ENCODE measurements at places on chromosomes 2 and 18. TPM values are rescaled to one million over a fixed set of nuclear protein-coding genes. Genes with fewer than 3 reads are reported as not detected.

Gene NOL4
- polyA plus RNA-seq = 2.8 TPM

Gene OTOS
- polyA plus RNA-seq = not detected

Gene RGPD4
- polyA plus RNA-seq = 0.03 TPM

GRCh38 chr18:25289001-25289631 lies 62.9 kb downstream of the ZNF521 start:
- no peak for DNase-seq

GRCh38 chr2:15169326-15170069 lies 391.6 kb downstream of the NBAS start:
- no peak for DNase-seq

GRCh38 chr2:201452058-201452921 lies 750 bp downstream of the STRADB start:
- DNase-seq = no peak

GRCh38 chr2:49367003-49367402 lies 212.7 kb upstream of the FSHR start:
- no peak for DNase-seq

DNA sequence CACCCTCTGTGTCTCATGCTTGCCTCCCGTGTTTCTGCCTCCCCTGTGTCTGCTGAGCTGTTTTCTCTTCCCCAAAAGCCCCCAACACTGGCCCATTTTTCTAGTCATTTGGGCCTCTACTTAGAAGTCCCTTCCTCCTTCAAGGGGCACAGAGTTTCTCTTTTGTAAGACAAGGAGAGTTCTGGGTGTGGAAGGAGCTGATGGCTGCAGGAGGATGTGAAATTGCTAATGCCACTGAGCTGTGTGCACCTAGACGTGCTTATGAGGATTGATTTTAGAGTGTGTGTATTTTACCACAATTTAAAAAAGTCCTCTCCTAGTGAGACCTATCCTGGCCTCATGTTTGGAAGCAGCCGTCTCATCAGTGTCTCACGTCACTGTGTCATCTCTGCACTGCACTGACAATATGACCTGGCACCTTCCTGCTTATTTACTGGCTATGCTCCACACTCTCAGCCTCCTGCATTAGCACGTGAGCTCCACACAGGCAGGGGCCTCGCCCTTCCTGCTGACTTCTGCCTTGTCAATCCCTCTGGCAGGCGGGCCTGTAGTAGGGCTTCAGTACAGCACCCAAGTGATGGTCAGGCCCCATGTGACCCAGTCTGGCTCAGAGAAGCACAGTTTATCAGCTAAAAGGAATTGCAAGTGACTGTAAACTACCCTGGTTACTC lies 8.0 kb upstream of the MBP start:
- DNase-seq = no peak

DNA sequence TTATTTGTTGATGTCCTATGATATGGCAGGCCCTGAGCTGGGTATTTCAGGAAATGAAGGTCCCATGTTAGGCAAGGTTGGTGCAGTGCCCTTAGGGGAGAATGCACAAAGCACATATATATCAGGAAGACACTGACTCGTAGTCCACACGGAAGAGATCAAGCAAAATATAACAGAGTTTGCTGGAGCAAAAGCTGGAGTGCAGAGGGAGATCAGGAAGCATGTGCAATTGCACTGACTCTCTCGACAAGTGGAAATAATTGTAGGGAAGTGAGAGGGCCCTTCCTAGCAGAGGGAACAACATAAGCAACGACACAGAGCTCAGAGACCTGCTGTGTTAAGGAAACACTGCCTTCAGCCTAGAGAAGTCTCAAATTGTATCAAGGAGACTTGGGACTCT lies 4.2 kb downstream of the ZNF385B start:
- DNase-seq = no peak

DNA sequence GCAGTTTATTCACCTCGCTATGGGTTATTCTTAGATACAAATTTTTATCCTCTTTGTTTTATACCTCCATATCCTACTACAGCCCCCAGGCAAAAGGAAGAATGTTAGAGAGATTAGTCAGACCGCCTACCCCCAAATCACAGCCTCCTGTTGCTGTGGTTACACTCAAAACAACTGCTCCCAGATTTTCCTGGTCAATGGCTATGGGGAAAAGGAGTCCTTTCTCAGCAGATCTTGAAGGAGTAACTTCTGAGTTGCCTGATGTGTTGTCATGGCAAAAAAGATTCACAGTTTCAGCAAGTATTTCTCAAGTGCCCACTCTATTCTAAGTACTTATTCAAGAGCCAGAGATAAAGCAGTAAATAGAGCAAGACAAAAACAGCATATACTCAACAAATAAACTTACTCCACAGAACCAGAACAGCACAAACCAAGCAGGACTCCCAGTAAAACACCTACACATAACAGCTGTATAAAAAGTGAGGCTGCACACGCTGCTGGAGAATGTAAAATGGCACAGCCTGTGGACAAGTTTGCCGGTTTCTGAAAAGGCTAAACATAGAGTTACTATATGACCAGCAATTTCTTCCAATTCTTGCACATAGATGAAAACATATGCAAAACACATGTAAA lies 104.8 kb downstream of the NOL10 start:
- DNase-seq = no peak

GRCh38 chr2:10402062-10402585 lies 46.0 kb downstream of the ODC1 start:
- no peak for DNase-seq
